ENCODE measurements at places on chromosomes 3 and 15. TPM values are rescaled to one million over a fixed set of nuclear protein-coding genes. Genes with fewer than 3 reads are reported as not detected.

GRCh38 chr3:168414149-168414548 lies 318.4 kb upstream of the GOLIM4 start:
- no peak for DNase-seq

DNA sequence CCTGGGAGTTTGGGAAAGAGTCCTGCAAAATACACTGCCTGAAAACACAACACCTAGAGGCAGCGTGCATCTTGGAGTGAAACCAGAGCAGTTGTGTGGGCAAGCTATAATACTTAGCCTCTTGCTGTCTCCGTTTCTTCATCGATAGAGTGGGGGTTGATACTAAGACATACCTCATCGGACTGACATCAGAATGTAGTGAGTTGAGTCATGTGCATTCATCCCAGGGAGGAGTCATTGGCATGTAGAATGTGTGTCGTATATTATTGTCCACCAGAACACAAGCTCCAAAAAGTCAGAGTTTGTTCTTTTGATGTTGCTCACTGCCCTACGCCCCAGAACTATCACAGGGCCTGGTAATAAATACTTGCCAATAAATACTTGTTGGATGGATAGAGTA lies 4.3 kb downstream of the SNTN start:
- DNase-seq, result no peak

- DNase-seq, result peak; percentile 91
Measured at GRCh38 chr3:40971191-40972168, 227.8 kb upstream of the CTNNB1 start.

DNA sequence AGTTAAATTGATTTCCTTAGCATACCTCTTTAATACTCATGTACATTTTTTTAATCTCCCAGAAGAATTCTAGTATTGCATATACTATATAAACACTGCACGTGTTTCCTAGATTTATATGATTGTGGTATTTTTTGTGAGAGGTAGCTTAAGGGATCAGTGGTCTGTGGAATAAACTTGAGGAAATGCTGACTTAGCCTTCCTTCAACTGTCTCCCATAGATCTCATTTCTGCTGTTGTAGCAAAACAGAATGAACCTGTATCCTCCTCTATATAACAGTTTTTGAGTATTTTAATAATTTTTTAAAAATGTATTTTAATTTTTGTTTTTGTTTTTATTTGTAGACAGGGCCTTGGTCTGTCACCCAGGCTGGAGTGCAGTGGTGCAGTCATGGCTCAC lies 86.8 kb downstream of the TCF12 start:
- DNase-seq, result no peak

DNA sequence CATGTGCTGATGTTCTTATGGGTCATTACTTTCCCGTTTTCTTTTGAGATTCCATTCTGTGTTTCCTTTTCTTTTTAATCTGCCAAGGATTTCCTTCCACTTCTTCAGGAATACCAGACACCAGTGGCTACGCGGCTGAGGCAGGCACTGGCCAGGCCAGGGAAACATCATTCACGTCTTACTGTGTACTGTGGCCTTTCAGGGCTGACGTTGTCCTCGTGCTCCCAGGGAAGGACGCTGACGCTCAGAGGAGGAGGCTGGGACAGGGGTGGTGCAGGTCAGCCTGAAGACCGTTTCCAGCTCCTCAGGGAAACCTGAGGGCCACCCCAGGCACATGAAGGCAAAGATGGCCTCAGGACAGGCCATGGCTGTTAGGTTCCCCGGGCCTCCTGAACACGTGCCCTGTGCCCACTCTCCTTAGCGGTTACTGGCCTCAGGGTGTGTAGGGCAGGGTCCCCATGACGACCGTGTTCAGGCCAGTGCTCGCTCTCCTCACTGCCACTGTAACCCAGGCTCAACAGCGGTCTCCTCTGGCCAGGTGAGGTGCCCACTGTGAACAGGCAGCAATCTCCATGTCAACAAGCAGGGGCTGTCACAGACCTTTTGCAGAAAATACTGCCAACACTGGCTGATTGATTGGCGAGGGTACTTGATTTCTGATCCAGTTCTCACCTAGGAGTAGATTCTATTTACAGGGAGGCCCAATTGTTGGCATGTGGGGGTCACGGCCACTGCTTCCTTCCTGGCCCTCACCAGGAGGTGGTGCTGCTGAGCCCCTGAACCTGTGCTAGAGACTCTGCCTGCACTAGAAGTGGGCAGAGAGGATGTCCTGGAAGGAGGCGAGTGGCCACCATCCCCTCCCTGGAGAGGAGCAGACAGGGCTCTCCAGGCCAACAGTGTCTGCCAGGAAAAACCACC lies 169.5 kb downstream of the ATP10A start:
- DNase-seq, result no peak

- DNase-seq, result no peak
Measured at GRCh38 chr3:21409401-21409800, 341.6 kb downstream of the ZNF385D start.

DNA sequence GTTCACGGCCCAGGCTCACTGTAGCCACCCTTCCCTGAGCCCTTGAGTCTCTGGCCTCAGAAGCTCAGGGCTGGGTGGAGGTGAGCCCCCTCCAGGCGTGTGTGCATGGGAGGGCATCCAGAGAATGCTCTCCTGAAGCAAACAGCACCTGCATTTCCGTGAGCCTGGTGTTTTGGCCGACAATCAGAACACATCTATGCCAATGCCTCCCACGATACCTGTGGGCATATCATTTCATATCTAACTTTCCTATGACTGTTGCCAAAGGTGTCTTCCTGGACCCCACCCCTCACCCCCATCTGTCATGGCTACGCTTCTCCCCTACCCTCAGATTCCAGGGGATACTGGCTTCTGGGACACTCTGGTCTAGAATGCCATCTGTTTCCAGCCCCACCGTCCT lies 53.3 kb upstream of the RAB6B start:
- no peak for DNase-seq

DNA sequence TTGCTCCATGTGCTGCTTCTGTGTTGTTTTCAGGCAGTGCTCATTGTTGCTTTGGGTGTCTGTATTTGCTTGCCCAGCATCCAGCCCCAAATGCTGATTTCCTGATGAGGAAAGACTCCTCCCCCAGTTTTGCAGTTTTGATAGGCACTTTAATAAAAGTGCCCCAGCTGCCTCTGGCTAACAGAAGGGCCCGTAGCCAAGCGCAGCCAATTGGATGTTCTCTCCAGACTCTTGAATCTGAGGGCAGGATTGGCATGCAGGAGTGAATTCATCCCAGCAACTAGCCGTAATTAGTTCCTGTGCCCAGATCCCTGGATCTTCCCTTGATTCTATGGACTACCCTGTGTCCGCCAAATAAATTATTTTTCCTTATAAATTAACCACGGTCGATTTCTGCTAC lies 14.8 kb upstream of the SEMA5B start:
- DNase-seq, result no peak

DNA sequence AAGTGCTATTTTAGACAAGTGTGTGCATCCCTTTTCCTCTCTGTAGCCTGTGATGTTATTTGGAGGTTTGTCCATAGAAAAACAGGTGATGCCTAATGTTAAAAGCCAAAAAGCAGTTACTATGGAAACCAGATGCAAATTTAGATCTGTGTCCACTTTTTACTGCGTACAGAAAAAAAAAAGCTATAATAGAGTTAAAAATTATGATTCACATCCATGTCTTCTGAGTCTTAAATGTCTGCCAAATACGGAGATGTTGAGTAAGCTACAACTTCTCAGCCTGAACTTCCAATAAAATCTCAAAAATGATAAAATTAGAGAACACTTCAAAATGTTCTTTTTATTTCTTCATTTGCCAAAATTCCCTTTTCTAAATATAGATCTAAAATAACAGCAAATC lies 74.2 kb upstream of the GAP43 start:
- DNase-seq, result no peak

DNA sequence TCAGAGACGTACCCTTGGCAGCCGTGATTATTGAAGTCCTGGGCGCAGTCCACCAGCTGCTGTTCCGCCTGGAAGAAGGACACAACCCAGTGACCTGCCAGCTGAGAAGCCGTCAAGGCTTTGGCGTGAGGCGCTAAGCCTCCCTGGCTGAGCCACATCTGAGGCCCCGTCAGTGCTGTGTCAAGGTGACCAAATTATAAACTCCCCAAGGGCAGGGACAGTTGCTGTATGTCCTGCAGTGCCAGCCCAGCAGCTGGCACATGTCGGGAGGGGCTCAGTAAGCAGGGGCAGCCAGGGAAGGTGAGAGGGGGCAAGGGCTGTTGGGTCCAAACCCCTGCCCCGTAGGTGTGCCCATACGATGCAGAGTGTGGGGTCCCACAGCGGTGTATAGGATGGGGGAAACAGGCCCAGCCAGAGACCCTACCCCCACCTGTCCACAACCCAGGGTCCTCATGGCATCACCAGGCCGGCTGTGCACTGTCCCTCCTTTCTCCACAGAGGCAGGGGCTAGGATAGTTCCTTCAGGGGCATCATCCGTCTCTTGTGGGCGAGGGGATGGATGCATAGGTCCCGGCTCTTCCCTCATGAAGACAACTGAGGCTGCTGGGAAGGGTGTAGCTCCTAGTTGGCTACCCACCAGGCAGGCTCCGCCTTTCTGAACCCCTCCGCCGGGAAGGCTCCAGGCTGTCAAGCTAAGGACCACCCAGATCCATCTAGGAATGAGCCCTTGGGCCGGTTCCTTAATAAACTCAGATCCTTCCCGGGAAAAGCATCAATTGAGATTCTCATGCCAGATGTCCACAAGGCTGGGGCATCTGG lies 13.2 kb downstream of the CTSH start:
- no peak for DNase-seq

GRCh38 chr15:94366781-94367180 lies 135.4 kb downstream of the MCTP2 start:
- DNase-seq, result no peak

DNA sequence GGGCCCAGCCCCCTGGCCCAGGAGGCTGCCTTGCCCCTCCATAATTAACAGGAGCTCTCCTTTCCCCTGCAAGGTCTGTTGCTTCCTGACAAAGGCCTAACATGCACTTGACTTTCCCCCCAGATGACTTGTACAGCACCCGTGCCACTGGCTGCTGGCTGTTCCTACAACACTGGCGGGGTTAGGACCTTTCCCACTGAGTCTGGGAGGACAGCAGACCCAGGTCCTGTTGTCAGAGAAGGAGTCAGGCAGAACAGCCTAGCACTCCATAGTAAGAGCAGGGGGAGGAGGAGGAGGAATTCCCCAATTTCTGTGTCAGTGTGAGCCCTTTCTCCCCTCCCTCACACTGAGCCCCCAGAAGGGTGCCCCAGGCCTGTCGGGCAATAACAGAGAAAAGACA lies 99.2 kb downstream of the CORO2B start:
- DNase-seq, result no peak

DNA sequence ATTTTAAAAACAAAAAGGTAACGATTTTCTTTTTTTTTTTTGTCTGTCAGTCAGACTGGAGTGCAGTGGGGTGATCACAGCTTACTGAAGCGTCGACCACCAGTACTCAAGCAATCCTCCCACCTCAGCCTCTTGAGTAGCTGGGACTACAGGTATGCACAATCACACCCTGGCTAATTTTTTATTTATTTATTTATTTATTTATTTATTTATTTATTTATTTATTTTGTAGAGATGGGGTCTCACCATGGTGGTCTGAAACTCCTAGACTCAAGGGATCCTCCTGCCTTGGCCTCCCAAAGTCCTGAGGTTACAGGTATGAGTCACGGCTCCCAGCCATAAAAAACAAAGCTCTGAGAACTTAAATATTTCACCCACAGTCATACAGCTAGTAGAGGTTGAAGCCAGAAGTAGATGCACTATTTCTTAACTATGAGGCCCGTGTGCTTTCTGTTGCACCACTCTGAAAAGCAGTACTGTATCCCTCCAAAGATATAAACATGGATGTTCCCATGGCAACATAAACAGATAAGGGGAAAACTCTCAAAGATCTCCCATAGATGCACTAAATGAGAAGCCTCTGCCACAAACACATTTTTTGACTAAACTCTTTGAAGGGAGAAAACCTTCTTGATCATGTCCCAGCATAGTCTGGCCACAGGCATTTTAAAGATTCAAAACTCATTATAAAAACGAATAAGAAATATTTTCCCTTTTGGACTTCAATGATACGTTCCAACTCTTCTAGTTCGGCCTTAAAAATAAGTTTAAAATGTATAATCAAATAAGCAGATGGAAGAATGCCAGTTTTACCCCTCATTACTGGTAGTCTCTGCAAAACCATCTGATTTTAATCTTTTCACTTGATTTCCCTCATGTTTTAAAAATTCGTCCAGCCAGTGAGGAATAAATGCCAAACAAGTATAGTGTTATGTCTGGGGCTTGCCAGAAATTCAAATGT lies 162.3 kb upstream of the ARHGEF26 start:
- no peak for DNase-seq

DNA sequence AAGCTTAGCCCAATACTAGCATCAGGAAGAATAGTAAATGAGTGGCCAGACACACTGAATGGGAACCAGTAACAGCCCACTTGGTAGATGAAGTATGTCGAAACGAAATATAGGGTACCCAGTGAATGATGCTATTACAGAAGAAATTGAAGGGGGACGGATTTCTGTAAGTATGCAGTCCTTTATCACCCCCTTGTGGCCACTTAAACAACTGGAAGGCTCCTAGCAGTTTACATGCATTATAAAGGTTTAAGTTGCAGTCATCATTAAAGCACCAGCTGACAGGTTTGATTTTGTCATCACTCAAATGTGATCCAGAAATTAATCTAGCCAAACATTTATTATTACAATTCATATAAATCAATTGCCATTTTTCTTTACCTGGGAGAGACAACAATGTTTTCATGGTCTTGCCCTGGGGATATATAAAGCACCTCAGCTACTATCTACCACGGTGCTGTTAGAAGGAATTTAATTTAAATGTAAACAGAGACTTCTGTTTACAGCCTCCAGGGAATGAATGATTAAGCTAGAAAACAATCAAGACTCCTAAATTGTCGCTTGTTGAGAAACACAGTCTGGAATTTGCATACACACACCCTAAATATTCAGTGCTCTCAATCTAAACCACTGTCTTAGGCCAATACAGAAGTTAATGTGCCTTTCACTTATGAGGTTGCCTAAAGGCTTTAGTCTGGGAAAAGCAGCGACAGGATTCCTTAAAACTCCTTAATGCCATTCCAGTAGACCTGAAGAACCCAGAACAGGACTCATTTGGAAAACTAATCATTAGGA lies 7.8 kb downstream of the EIF1B start:
- no peak for DNase-seq

GRCh38 chr3:169676925-169677537 lies 13.5 kb upstream of the MECOM start:
- DNase-seq, result no peak

- no peak for DNase-seq
Measured at GRCh38 chr3:67154429-67154828, 156.3 kb downstream of the KBTBD8 start.

- DNase-seq, result no peak
Measured at GRCh38 chr15:58387130-58387529, 44.7 kb upstream of the LIPC start.

PEX11A gene
- 14.8 TPM for total RNA-seq

GOLGA8J gene
- not detected for total RNA-seq

FAH gene
- 14.4 TPM for total RNA-seq

UPK1B gene
- total RNA-seq, result 5.2 TPM

MRPL47 gene
- 40.9 TPM for total RNA-seq

CASR gene
- total RNA-seq, result not detected

DUOXA2 gene
- total RNA-seq, result not detected

SERINC4 gene
- 0.71 TPM for total RNA-seq

NRG4 gene
- 0.63 TPM for total RNA-seq

WDR49 gene
- total RNA-seq, result 14.8 TPM

ABHD6 gene
- 11.3 TPM for total RNA-seq

TERC gene
- total RNA-seq, result 61.6 TPM

LNP1 gene
- total RNA-seq, result 4.6 TPM

C3orf33 gene
- 5.3 TPM for total RNA-seq

IL17RB gene
- 0.83 TPM for total RNA-seq
